ENCODE measurements at places on chromosomes 11 and 22. TPM values are rescaled to one million over a fixed set of nuclear protein-coding genes. Genes with fewer than 3 reads are reported as not detected.

DNA sequence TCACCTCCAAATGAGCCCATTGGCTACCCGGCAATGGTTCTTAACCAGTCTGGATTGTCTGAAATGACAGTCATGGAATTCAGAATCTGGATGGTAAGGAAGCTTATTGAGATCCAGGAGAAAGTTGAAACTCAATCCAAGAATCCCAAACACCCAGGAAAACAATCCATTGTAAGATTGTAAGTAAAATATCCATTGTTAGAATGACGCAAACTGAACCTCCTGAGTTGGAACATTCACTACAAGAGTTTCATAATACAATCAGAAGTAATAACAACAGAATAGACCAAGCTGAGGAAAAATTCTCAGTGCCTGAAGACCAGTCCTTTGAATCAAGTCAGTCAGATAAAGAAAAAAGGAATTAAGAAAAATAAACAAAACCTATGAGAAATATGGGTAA is 22.1 kb downstream of the OR8G5 start:
- no peak for DNase-seq
- no peaks in the 10 kb centered on the region for H3K27me3 ChIP-seq
- no peak overlapping the region for H3K4me3 ChIP-seq
- no peaks in the 10 kb centered on the region for H3K36me3 ChIP-seq
- H3K4me1 ChIP-seq: no peaks in the 10 kb centered on the region

DNA sequence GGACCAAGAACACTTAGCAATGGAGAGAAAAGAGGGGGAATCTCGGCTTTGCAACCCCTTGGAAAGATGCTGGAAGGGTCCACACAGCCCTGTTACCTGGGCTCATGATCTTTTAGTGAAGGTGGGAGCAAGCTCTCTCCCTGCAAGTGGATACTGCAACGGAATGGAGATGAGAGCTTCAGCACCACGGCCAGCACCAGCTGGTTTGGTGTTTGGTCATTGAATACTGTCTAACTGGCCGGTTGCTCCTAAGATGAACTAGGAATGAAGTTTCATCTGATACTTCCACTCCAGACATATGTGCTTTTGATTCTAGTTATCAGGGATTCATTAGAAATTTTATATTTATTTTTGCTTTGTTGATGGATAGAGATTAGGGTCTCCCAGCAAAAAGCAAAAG is 16.3 kb downstream of the HTR3A start:
- H3K4me1 ChIP-seq: no peaks in the 10 kb centered on the region
- no peaks in the 10 kb centered on the region for H3K36me3 ChIP-seq
- no peak overlapping the region for H3K4me3 ChIP-seq
- H3K27me3 ChIP-seq: no peaks in the 10 kb centered on the region

- H3K36me3 ChIP-seq: no peaks in the 10 kb centered on the region
- no peaks in the 10 kb centered on the region for H3K27me3 ChIP-seq
- no peak overlapping the region for H3K4me3 ChIP-seq
- DNase-seq: no peak
Observed at GRCh38 chr11:88909500-88909899, 156.3 kb downstream of the GRM5 start.

- no peak overlapping the region for H3K4me3 ChIP-seq
- H3K4me1 ChIP-seq: no peaks in the 10 kb centered on the region
- peak overlapping the region; percentile 34 for H3K27ac ChIP-seq
- no peaks in the 10 kb centered on the region for H3K27me3 ChIP-seq
- H3K36me3 ChIP-seq: no peaks in the 10 kb centered on the region
Observed at GRCh38 chr22:34800260-34800980, 265.5 kb upstream of the ISX start.

DNA sequence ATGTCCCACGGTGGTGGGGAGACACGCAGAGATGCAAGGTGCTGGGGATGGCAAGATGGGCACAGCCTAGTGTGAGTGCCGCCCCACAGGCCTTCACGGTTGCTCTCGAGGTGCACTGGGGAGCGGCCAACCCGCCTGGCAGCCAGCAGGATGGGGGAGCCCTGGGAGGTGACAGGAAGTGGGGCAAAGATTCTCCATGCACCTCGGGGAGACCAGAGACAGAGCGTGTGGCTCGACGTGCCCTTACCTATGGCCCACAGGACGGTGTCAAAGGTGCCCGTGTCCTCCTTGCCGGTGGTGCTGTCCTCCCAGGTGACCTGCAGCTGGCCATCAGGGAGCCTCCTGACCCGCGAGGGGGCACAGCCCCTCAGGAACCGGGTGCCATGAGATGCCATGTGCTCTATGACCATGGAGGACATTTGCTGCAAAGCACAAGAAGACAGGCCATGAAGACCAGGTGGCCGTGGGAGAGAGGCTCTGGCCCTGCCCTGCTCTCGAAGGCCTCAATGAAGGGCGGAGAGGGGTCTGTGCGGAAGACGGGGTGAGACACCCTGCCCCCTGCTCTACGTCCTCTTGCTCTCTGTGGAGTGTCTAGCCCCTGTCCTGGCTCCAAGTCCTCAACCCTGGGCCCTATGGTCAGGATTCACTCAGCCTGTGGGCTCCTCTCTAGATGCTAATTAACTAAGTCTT is 40.6 kb upstream of the GNB1L start:
- H3K36me3 ChIP-seq: peaks cover 36% of the 10 kb centered on the region
- no peak overlapping the region for H3K4me3 ChIP-seq
- H3K27ac ChIP-seq: no peak overlapping the region
- DNase-seq: no peak
- no peaks in the 10 kb centered on the region for H3K4me1 ChIP-seq
- no peaks in the 10 kb centered on the region for H3K27me3 ChIP-seq

DNA sequence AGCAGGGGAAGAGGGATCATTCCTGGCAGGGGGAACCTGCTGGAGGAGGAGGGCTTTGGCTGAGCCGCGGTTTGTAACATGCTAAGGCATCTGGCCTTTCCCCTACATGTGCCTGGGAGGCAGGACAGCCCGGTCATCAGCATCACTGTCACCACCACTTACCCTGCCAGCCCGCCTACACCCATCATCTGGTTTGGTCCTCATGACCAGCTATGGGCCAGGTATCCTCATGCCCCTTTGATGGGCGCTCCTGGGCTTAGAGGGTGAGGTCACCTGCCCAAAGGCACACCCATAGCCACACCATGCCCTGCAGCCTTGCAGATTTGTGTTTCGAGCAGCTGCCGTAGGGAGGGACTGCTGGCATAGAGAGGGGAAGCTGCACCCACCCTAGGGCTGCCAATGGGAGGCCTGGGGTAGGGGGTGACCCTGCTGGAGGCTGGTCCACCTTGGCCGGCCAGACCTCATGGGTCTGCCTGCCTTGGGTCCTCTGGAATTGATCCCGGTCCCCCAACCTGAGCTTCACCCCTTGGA is 2.6 kb downstream of the MRGPRF start:
- peaks cover 18% of the 10 kb centered on the region for H3K4me1 ChIP-seq
- peak overlapping the region; percentile 84 for H3K4me3 ChIP-seq
- no peak for DNase-seq
- H3K27me3 ChIP-seq: no peaks in the 10 kb centered on the region
- peaks cover 25% of the 10 kb centered on the region for H3K36me3 ChIP-seq

DNA sequence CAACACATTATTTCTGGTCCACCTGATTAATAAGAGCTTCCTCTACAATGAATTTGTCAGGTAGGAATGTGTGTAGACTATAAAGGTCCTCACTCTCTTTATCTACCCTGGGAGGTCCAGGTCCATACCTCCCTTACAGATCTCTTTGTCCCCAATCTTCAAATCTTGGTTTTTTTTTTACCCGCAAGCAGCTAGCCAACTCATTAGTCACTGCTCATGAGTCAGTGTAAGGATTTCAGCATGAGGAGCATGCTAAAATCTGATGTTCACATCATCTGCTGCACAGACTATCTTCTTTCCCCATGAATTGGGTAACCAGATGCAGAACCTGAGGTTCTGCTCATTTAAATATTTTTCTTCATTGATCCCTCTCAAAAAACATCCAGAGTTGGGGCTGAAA is 397.0 kb upstream of the ISX start:
- DNase-seq: no peak
- H3K27ac ChIP-seq: no peak overlapping the region
- H3K4me3 ChIP-seq: no peak overlapping the region
- no peaks in the 10 kb centered on the region for H3K36me3 ChIP-seq
- H3K4me1 ChIP-seq: no peaks in the 10 kb centered on the region

- H3K4me3 ChIP-seq: no peak overlapping the region
- no peaks in the 10 kb centered on the region for H3K4me1 ChIP-seq
- H3K36me3 ChIP-seq: no peaks in the 10 kb centered on the region
- no peak for DNase-seq
- H3K27me3 ChIP-seq: no peaks in the 10 kb centered on the region
Observed at GRCh38 chr11:62487136-62487535, 59.5 kb downstream of the AHNAK start.

DNA sequence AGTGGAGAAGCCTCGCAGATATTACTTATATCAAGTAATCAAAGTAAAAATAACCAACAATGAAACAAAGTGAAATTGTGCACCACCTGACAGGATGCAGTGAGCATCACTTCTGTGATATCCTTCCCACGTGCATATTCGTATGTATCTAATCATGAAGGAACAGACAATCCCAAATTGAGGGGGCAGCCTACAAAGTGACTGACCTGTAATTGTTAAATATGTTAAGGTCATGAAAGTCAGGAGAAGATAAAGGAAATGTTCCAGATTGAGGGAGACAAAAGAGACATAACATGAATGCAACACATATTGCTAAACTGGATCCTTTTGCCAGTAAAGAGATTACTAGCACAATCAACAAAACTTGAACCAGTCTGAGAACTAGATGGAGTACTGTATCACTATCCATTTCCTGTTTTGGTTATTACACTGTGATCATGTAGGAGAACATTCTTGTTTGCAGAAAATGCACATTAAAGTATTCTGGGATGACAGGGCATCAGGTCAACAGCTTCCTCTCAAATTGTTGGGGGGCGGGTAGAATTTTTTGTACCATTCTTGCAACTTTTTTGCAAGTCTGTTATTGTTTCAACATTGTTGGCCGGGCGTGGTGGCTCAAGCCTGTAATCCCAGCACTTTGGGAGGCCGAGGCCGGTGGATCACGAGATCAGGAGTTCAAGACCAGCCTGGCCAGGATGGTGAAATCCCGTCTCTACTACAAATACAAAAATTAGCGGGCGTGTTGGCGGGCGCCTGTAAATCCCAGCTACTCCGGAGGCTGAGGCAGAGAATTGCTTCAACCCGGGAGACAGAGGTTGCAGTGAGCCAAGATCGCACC is 2.0 kb downstream of the SBF2 start:
- no peak for DNase-seq
- no peak overlapping the region for H3K27ac ChIP-seq
- no peaks in the 10 kb centered on the region for H3K27me3 ChIP-seq
- no peak overlapping the region for H3K4me3 ChIP-seq

- peaks cover 15% of the 10 kb centered on the region for H3K27me3 ChIP-seq
- no peaks in the 10 kb centered on the region for H3K36me3 ChIP-seq
- DNase-seq: no peak
Observed at GRCh38 chr11:1049431-1049891, 12.9 kb upstream of the MUC6 start.

DNA sequence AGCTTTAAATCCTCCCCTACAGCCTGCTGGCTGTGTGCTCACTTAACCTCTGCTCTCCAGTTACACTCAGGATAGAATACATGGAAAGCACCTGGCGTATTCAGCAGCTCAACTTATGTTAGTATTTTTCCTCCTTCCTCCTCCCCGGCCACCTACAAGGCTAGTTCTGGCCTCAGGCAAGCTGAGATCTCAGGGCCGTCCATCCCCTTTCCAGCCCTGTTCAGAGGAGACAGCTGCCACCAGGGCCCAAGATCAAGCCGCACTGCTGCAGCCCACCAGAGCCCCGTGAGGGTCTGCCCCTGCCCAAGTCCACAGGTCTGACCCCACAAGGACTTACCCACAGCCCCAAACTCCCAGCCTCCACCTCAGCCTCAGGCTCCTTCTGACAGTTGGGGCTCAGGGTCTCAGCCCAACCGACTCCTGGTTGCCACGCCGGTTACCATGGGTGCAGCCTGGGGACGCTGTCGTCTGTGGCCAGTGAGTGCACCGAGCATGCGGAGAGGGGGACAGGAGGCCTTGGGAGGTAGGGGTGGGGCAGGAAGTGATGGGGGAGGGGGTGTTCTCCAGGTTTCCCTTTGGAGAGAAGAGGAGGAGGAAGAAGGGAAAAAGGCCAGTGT is at the start of gene C11orf16:
Gene C11orf16, minus strand, starts transcription at position 384 of the 617 bp plus-strand sequence. CDS start 639 bp downstream, outside the sequence.
- no peak for DNase-seq
- H3K36me3 ChIP-seq: no peaks in the 10 kb centered on the region
- H3K27me3 ChIP-seq: no peaks in the 10 kb centered on the region
- no peak within 1 kb of the TSS for H3K4me3 ChIP-seq
- no peaks in the 10 kb centered on the region for H3K4me1 ChIP-seq

DNA sequence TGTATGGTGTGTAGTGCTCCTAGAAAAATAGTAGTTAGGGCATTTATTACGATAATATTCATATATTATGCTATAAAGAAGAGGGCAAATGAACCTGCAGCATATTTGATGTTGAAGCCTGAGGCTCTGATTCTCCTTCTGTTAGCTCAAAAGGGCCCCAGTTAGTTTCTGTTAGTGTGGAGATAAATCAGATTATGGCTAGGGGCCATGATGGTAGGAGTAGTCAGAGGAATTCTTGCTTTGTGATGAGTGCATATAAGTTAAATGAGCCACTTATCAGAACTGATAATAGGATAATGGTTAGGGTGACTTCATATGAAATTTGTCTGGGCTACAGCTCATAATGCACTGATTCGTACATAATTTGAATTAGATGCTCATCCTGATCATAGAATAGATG is 298.4 kb downstream of the DYNC2H1 start:
- H3K4me3 ChIP-seq: no peak overlapping the region
- H3K27me3 ChIP-seq: no peaks in the 10 kb centered on the region
- H3K4me1 ChIP-seq: no peaks in the 10 kb centered on the region
- no peak for DNase-seq
- H3K27ac ChIP-seq: no peak overlapping the region

DNA sequence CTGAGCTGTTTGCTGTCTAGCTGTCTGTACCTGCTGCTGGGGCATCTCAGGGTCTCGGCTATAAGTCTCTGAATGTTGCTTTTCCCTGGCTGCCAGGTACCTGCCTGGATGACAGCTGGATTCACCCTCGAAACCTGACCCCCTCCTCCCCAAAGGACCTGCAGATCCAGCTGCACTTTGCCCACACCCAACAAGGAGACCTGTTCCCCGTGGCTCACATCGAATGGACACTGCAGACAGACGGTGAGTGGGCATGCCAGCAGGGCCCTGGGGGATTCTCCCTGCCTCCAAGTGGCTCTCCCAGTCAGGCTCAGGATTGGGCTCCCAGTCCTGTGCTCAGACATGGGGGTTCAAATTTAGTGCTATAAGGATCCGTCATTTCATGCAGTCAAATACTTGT is 12.9 kb downstream of the IL17RA start:
- H3K36me3 ChIP-seq: peaks cover 57% of the 10 kb centered on the region
- no peaks in the 10 kb centered on the region for H3K27me3 ChIP-seq
- H3K4me3 ChIP-seq: no peak overlapping the region
- DNase-seq: no peak

OR51B2 gene
- not detected for total RNA-seq

MIOX gene
- total RNA-seq: not detected

DEUP1 gene
- not detected for total RNA-seq

CRYAB gene
- 288 TPM for total RNA-seq

BET1L gene
- total RNA-seq: 42.3 TPM

USP2 gene
- not detected for total RNA-seq

APOBEC3F gene
- total RNA-seq: 0.11 TPM

NLRP10 gene
- total RNA-seq: not detected

MAPK11 gene
- total RNA-seq: 117 TPM

CRACR2B gene
- total RNA-seq: 20.5 TPM

MS4A10 gene
- not detected for total RNA-seq

PRR14L gene
- 17.2 TPM for total RNA-seq

C11orf16 gene
- not detected for total RNA-seq

TRIM29 gene
- 0.43 TPM for total RNA-seq

Measured in ascending aorta (tissue), 2 donors.